ENCODE measurements at places on chromosomes 6 and 20.

DNA sequence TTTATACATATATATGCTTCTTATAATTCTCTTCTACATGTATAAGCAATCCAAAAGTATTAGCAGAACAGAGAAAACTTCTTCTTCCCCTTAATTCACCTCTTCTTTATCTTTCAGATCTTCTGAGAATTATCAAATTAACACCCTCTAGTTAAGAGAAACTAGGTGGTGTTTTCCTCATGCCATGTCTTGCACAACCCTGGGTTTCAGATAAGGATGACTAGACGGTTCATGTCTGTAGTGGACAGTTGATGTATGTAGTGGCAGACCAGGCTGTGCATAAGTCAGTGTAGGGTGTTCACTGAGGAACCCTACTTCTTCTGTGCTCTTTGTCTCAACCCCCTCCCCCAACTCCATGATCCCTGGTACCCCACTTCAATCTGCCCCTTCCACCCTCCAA lies 187.3 kb downstream of the SAMD5 start:
- DNase-seq: no peak

DNA sequence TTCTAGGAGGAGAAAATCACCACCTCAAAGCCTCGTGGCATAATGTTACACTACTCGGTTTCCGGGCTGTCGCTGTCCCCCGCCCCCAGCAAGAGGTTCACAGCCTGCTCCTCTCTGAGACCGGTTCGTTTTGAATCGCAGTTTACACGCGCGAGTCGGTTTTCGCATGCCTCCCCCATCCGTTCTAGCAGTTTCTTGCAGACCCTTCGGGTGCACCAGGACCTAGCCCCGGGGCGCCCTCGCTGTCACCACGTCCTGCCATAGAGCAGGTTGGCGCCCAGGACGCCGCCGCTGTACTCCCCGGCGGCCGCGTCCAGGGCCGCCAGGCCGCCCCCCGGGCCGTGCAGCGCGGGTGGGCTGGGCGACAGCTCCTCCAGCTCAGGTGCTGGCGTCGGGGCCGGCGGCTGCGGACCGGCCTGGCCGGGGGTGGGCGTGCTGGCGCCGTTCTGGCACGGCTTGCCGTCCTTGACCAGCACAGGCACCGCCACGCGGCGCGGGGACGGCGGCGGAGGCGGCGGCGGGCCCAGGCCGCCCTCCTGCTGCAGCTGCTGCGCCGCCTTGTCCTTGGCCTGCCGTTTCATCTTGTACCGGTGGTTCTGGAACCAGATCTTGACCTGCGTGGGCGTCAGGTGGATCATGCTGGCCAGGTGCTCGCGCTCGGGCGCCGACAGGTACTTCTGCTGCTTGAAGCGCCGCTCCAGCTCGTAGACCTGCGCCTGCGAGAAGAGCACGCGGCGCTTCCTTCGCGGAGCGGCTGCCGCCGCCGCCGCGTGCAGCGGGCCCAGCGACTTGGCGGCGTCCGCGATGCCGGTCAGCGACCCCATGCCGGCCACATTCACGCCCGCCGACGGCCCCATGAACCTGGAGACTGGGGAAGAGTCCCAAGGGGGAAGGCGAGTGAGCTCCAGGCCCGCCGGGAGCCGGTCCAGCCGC lies 1.4 kb downstream of the NKX2-4 start:
- no peak for DNase-seq

DNA sequence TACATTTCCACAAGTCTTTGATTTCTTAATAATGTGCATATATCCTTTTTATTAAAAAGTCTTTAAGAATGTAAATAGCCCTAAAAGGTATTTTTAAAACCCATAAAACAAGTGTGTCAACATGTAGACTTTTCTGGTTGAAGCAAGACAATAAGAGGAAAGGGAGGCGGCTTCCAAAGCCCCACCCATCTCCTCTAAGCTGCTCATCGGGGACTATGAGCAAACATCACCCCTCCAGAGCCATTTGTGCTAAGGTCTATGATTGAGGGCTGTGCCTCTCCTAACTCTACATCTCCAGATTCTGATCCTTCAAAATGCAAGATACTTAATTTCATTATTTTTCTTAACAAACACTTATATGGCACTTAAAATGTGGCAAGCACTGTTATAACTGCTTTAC lies 2.5 kb upstream of the NAA20 start:
- no peak for DNase-seq

GRCh38 chr6:43951756-43952675 lies 175.2 kb downstream of the MRPL14 start:
- DNase-seq: no peak

GRCh38 chr6:152086223-152086873 lies 278.9 kb downstream of the ESR1 start:
- DNase-seq: no peak

- DNase-seq: no peak
Measured at GRCh38 chr6:164528539-164528938, 780.9 kb downstream of the C6orf118 start.

DNA sequence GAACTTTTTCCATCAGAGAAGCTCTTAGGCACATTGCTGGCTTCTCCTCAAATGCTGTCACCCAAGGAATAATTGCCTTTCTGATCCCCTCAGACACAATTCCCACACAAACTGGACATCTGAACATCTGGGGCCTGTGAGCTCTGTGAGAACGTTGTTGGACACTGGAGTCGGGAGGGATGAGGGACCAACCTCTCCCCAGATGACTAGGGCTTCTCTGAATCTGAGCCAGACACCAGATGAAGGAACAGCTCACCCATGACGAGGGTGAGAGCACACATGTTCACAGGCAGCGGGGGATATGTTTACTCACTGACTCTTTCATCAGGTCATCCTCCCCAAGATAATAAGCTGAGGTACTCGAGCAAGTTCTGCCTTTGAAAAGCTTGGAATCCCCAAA lies 283.9 kb upstream of the SUPT3H start:
- DNase-seq: no peak

DNA sequence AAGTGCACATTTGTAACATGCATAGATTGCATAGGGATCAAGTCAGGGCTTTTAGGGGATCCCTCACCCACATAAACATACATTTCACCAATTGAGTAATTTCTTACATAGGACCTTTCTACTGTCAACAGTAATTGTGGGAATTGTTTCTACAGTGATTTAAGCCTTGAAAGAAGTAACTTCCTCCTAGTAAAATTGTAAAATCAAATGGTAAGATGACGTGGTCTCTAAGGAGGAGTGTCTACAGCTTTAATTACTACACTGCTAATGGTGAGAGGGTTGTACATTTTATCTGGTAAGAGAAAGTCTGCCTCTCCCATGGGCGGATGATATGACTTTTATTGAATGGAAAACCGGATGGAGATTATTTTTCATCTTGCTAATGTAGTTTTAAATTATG lies 98.0 kb downstream of the RPP40 start:
- no peak for DNase-seq

GRCh38 chr6:153218184-153218792 lies 87.2 kb upstream of the RGS17 start:
- DNase-seq: no peak

- DNase-seq: no peak
Measured at GRCh38 chr20:12371990-12372389, 454.3 kb downstream of the BTBD3 start.

DNA sequence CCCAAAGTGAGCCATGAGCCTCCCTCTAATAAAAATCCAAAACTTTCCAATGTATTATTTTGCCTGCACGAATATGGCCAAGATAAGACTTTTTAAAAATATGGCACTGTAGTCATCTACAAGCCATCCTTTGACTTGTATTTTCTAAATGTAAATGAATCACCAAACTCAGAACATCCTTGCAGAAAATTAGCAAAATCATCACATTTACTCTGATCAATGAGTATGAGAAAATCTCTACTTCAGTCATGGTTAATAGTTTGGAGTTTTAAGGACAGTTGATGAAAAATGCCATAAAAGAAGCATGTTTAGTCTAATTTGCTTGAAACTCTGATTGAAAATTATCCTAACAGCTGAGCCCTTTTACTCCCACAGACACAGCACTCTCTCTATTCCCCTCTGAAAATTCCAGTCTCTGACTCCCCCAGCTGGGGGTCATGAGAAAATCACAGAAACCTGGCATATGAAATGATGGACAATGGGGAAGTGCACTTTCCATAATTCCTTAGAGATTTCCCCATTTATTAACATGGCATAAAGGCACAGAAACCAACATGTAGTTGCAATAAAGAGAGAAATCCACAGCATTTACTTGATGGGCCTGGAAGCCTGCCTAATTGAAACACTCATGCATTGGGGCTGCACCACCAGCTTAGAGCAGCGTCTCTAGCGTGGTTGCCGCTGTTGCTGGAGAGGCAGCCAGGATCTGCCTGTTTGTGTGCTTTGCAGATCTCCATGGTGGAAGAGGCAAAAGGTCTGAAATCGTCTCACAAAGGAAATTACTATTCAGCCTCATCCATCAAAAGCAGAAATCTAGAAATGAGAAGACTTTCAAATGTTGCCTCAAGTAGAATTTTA lies 214.0 kb downstream of the WDR27 start:
- DNase-seq: no peak

DNA sequence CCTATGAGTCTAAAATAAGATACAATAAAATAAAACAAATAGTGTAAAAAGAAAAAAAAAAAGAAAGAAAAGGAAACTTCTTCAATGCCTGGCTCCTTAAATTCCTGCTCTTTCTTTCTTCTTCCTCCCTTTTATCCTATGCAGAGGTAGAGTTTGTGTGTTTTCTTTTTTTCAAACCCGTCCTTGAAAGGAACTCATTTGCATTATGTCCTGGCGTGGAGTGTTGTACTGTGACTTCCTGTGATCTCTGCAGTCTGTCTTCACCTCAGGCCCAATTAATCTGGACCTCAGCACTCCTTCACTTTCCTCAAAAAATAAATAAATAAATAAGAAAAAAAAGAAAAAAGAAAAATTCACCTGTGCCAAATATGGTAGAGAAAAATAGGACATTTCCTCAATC lies 541.9 kb upstream of the SPTLC3 start:
- DNase-seq: no peak

DNA sequence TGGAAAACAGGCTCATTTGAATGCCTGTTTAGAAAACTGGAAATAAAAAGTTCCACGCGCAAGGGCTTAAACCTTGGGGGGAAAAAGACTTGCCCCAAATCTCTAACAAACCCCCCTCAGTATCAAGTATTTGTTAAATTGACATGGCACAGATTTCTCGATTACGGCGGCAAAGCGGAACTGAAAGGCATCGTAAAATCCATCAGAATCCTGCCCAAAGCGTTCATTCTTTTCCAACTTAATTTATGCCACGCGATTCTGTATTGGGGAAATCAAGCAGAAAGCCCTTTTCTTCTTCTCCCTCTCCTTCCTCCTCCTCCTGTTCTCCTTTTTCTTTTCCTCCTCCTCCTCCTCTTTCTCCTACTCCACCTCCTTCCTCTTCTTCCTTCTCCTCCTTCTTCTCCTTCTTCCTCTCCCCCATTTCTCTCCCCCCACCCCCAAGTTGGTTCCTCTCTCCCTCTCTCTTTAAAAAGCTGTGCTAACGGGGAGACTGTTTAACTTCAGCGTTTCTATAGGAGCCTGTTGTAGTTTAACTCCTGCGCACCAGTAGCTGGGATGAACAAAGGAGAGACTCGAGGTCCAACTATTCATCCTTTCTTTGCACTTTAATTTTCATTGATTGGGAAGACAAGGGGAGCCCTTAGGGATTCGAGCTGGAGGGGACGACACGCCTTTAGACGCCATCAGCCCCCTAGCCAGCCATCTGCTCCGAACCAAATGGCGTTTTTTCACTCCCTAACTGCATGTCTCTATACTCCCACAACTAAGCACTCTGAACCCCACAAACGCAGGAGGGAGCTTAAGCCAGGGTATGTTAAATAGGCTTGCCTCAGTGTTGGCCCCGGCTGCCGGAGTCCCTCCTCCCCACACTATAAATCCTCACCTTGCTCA lies 2.7 kb upstream of the DLL1 start:
- no peak for DNase-seq

DNA sequence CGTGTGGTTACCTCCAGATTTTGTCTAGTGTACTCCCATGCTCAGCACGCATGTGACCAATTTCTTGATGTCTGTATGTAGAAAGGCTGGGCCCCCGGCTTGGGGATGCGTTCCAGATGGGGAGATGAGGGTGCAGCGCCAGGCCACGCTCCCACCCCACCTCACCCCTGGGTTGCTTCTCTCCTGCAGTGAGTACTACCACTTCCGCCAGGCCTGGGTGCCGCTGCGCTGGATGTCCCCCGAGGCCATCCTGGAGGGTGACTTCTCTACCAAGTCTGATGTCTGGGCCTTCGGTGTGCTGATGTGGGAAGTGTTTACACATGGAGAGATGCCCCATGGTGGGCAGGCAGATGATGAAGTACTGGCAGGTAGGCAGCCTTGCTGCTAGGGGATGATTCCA lies 11.5 kb upstream of the SRF start:
- DNase-seq: no peak

DNA sequence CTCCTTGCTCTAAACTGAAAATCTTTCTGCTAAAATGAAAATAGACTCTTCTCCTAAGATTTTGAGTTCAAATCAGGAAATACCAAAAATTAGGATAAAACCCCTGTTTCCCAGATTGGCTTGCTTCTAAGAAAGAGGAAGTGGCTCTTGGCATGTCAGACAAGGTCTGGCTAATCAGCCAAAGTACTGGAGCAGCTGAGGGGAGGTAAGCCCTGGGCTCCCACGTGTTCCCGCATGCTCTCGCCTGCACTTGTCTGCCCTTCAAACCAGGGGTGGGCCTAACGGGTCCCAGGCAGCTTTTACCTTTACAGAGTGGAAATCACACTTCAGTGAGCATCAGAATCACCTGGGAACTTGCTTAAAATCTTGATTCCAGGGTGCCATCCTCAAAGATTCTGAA lies 43.2 kb upstream of the GABRR1 start:
- DNase-seq: no peak

GRCh38 chr6:21907291-21907690 lies 313.7 kb downstream of the SOX4 start:
- no peak for DNase-seq

- DNase-seq: no peak
Measured at GRCh38 chr20:2806351-2806701, 5.9 kb upstream of the CPXM1 start.

DNA sequence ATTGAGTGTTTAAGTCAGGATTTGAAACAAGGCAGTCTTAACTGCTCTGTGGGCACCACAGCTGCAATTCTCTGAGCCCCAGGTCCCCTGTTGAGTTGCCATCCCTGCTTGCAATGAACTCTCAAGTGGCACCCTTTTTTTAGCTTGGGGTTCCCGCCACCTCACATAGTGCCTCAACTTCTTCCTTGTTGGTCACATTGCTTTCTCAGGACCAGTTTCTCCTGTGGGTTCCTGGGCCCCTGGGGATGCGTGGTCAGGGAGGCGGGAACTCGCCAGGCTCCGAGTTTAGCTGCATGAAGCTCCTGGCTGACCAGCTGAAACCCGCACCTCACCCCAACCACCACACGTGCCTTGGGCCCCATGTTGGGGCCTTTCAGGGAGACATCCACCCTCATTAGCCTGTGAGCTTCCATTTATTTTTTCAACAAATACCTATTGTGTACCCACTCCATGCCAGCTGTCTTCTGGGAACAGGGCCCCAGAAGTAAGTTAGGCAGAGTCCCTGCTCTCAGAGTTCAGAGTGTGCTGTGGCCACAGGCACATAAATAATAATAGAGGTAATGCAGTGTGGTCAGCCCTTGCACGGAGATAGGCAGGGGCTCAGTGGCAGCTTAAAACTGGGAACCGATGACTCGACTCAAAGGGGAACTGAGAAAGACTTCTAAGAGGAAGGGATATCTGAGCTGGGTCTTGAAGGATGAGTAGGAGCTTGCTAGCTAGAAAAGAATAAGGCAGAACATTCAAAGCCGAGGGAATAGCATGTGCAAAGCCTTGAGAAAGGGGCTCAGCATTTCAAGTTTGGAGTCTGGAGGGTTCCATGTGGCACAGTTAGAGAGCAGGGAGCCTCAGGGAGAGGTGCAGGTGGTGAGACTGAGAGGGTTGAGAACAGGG lies 33.9 kb upstream of the FAM83D start:
- no peak for DNase-seq

GRCh38 chr20:54234991-54235390 lies 27.1 kb downstream of the PFDN4 start:
- no peak for DNase-seq

All from activated CD4-positive, alpha-beta T cell treated with anti-CD3 and anti-CD28 coated beads, Interleukin-2, amount 50 U/mL, for 24 hours (primary cell).